Mesothelial cell of epicardium (in vitro differentiated cells): ENCODE measurements at places on chromosomes 1 and 21.

DNA sequence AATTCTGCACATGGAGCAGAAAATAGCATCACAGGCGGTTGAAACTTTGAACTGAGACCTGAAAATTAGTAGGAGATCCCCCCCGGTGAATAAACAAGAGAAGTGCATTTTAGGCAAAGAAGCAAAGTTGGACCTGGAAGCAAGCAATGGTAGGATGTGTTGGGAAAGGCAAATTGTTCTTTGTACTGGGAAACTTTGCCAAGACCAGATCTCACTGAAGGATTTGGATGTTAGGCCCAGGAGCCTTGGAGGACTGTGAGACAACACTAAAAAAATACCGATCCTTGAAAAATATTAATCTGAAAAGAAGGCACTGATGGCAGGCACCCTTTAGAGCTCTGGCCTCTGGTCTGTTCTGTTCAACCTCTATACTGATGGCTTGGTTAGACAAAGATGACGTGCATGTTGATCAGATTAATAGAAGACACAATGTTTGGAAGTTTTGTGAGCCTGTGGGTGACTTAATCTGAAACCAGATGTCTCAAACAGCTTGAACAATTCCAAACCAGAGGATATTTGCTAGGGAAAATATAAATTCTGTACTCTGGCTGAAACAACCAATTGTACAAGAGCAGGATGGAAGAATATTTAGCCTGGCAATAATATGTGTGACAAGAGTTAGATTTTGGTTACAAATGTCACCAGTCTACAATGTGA, 108.4 kb downstream of the ROR1 start:
- H3K27ac ChIP-seq, result peak overlapping the region; percentile 5
- peaks cover 71% of the 10 kb centered on the region for H3K4me1 ChIP-seq
- no peak for DNase-seq
- H3K27me3 ChIP-seq, result no peaks in the 10 kb centered on the region
- no peaks in the 10 kb centered on the region for H3K36me3 ChIP-seq

- peaks cover 31% of the 10 kb centered on the region for H3K4me1 ChIP-seq
- no peak overlapping the region for H3K27ac ChIP-seq
- H3K27me3 ChIP-seq, result peaks cover 6% of the 10 kb centered on the region
- no peaks in the 10 kb centered on the region for H3K36me3 ChIP-seq
Measured at GRCh38 chr1:81410941-81411340, 389.8 kb upstream of the ADGRL2 start.

DNA sequence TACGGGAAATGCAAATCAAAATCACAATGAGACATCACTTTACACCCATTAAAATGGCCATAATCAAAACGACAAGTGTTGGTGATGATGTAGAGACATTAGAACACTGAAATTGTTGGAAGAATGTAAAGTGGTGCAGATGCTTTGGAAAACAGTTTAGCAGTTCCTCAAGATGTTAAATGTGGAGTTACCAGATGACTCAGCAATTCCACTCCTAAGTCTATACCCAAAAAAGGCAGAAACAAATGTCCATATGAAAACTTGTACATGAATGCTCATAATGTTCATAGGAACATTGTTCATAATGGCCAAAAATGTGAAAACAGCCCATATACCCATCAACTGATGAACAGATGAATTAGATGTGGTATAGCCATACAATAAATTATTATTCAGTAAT, 267.4 kb downstream of the KCNH1 start:
- H3K27ac ChIP-seq, result no peak overlapping the region
- H3K4me3 ChIP-seq, result no peak overlapping the region
- no peak for DNase-seq
- no peaks in the 10 kb centered on the region for H3K36me3 ChIP-seq

- H3K4me3 ChIP-seq, result no peak overlapping the region
- no peak for DNase-seq
- H3K27ac ChIP-seq, result no peak overlapping the region
- no peaks in the 10 kb centered on the region for H3K36me3 ChIP-seq
- no peaks in the 10 kb centered on the region for H3K27me3 ChIP-seq
Measured at GRCh38 chr1:58765006-58765405, 18.8 kb downstream of the JUN start.

DNA sequence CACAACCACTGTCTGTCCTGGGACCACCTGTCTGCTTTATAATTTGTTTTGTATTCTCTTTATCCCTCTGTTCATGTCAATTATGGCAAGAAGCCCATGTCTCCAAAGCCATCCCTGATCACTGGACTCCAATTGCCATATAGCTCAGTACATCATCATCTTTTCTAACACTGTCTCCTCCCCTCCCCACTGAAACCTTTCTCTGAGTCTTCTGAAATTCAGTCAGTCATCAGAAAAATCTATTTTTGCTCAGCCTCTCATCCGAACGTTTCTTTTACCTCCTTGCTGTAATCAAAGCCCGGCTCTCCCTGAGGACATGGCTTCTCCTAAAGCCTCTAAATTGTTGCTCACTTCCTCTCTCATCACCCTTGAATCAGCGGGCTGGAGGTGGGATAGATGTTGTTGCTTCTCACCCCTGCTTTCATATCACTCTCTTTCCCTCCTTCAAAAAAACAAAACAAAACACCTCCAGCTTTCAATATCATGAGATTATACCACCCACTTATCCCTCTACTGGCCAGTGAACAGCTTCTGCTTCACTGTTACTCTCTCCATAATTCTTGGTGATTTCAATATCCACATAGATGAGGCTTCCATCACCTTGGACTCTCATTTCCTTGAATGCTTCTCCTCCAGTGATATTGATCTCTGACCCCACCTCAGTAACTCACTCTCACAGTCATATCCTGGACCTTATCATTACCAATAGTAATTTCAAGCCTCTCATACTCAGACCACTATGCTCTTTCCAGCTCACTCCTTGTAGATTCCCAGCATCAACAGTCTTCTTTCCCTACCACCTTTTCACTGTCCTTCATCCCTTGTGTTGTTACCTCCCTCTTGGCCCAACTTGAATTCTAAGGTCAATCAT, 27.8 kb downstream of the RAB3B start:
- no peaks in the 10 kb centered on the region for H3K27me3 ChIP-seq
- H3K4me3 ChIP-seq, result no peak overlapping the region
- DNase-seq, result no peak
- no peaks in the 10 kb centered on the region for H3K4me1 ChIP-seq
- no peak overlapping the region for H3K27ac ChIP-seq
- H3K36me3 ChIP-seq, result no peaks in the 10 kb centered on the region

GRCh38 chr1:156076609-156077429, 5.4 kb downstream of the MEX3A start:
- no peak overlapping the region for H3K4me3 ChIP-seq
- H3K27ac ChIP-seq, result peak overlapping the region; percentile 40
- no peaks in the 10 kb centered on the region for H3K27me3 ChIP-seq
- peaks cover 21% of the 10 kb centered on the region for H3K36me3 ChIP-seq
- no peak for DNase-seq

DNA sequence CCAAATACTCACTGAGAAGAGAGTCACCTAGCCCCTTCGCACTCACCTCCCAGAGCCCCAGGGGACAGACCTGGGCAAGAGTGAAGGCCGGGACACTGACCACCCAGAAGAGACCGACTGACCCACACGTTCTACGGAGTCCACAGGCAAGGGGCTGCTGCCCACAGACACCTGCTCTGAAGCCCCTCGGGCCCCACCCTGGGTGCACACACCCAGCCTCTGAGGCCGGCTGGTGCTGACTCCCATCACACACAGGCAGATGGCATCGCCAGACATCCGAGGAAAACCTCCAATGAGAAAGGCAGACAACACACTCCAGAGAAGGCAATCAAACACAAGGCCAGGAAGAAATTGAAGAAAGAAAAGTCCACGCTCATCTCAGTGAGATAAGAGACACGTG, 22.1 kb downstream of the WDR4 start:
- H3K4me3 ChIP-seq, result no peak overlapping the region
- H3K27me3 ChIP-seq, result no peaks in the 10 kb centered on the region
- H3K36me3 ChIP-seq, result peaks cover 26% of the 10 kb centered on the region

- H3K27ac ChIP-seq, result peak overlapping the region; percentile 53
- peaks cover 7% of the 10 kb centered on the region for H3K4me1 ChIP-seq
- no peaks in the 10 kb centered on the region for H3K27me3 ChIP-seq
- peaks cover 5% of the 10 kb centered on the region for H3K36me3 ChIP-seq
Measured at GRCh38 chr1:243731301-243731891, 118.6 kb downstream of the AKT3 start.
